Activated CD4-positive, alpha-beta T cell treated with anti-CD3 and anti-CD28 coated beads for 4 hours (primary cell): ENCODE measurements at places on chromosomes 12 and 14.

- DNase-seq = no peak
These were observed 88.6 kb downstream of the EPS8 start for GRCh38 chr12:15700595-15700994.

DNA sequence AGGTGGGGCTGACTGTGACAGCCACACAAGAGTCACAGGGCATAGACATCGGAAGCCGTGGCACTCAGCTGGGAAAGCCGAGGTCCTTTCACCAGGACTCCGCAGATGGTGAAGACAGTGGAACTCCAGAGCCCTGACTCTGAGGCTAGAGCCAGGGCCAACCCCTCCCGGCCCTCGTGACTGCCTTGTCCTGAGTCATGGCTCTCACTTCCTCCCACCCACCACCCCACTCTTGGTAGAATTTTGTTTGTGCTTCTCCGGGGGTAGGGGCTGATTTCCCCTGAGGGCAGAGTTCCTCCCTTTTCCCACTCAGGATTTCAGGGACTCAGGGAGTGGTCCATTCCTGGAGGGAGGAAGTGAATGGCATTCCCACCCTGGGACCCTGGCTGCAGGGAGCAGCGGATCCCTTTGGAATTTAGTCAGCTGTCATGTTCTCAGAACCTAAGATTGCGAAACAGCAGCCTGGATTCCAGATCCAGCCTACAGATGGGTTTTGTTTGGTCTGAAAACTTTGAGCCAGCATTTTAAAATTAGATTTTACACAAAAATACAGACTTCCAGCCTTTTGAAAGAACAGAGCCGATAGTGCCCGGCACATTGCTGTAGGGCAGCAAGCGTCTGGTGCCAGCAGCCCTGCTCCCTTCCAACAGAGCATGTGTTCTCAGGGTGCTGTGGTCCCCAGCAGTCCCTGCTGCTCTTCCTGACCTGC lies 50.7 kb downstream of the TPCN1 start:
- DNase-seq = no peak

DNA sequence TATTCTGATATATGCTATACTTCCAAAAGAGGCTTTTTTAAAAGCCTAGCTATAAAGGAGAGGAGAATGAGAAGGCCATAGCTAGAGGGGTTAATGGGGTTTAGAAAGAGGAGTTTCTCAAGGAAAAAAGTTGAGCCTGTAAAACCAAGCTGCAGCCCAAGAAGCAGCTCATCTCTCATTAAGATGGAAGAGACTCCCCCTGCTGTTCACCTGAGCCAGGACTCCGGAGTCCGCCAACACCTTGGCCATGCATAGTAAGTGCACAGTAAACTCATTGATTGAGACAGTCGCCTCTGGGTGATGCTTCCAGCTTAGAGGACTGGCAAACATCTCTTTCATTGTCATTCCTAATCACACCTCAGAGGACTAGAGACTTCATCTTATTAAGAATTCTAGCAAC lies 46.2 kb downstream of the ANO2 start:
- no peak for DNase-seq

- DNase-seq = no peak
These were observed 119.4 kb downstream of the SAMD4A start for GRCh38 chr14:54686219-54686870.

DNA sequence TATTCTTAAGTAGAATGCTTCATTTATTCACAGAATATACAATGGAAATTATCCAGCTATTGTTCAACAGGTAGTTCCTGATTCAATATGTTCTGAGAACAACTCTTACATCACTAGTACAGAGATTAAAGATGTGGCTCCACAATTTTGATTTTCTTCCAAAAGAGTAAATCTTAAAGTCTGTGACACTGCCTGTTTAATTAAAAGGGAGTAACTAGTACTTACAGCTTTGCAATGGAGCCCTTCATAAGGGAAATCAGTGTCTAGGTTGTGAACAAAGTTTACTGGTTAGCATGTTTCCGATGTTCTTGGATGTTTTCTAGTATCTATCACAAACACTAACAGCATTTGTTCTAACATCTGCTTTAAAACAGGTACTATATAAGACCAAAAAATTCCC lies 30.8 kb downstream of the MIA2 start:
- no peak for DNase-seq

DNA sequence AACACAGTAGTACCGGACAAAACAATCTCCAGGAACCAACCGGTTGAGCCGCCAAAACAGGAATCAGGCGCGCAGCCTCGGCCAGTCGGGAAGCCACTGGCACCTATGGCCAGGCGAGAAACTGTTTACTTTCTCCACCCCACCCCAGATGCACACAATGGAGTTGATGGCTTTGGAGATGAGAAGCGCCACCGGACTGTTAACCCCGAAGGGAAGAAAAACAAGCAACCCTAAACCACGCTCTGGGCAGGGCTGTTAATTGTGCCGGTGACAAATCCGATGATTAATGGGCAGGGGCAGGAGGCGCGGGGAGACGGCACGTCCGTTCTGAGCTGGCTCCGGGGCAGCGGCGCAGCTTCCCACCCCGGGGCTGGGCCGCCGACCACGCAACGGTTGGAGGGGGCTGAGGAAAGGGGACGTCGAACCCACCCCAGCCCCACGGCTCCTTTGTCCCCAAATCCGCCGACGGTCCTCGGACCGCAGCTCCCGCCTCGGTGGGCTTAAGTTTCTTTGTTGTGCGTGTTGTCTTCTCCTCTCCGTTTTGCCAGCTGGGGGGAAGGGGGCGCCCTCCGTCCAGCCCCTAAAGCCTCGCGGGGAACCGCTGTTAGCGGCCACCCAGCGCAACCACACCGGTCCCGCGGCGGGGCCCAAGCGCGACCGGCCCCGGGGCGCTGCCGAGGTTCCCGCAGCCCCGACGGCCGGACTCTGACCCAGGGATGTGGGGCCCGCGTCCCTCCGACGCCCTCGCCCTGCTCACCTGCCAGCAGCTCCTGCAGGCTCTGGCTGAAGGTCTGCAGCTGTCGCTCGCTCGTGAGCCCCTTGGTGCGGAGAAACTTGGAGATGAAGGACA lies 790 bp downstream of the BTG1 start:
- DNase-seq = peak; percentile 60

GRCh38 chr14:24058260-24058950 lies 6.6 kb downstream of the CARMIL3 start:
- DNase-seq = no peak

DNA sequence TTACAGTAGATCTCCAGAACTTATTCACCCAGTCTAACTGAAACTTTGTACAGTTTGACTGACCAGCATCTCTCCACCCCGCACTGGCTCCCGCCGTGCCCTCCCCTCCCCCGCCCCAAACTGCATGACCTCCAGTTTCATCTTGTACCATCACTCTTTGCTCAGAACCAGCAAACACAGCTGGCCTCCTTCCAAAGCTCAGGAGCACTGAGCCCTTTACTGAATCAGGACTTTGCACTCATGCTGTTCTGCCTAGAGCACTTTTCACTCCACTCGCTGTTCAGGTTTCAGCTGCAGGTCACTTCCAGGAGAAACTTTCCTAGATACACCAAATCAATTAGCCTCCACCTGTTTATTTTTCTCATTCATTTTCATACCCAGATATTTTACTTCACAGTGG lies 455.3 kb upstream of the PDE3A start:
- DNase-seq = no peak

DNA sequence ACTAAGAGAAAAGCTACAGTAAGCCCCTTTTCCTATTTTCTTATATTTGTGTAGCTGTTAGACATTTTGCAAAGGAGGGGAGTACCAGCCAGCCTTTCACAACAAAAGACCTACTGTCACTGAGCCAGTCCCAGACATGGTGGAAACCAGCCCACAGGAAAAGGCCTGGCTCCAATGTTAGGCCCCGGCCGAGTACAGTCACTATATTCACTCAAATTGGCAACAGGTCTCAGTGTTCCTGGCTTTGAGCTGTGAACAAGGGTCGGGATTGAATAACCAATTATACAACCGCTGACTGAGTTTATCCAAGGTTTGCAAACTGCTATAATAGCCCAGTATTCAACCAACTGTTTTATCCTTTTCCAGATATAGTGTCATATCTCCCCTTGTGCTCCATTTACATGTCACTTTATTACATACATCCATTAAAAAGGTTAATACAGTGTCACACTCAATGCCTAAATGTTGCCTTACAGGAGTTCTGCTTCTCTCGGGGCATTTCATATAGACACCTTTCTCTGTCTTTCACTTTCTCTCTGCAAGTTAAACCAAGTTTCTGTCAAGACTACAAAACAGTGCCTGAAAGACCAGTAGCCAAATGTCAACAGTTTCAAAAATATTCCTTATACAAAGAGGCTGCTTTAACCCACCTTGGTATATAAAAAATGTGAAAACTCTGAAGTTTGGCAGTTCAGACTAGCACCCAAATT lies 178.1 kb downstream of the SOX5 start:
- no peak for DNase-seq

- DNase-seq = no peak
These were observed 169.4 kb downstream of the KIF26A start for GRCh38 chr14:104307627-104308401.

DNA sequence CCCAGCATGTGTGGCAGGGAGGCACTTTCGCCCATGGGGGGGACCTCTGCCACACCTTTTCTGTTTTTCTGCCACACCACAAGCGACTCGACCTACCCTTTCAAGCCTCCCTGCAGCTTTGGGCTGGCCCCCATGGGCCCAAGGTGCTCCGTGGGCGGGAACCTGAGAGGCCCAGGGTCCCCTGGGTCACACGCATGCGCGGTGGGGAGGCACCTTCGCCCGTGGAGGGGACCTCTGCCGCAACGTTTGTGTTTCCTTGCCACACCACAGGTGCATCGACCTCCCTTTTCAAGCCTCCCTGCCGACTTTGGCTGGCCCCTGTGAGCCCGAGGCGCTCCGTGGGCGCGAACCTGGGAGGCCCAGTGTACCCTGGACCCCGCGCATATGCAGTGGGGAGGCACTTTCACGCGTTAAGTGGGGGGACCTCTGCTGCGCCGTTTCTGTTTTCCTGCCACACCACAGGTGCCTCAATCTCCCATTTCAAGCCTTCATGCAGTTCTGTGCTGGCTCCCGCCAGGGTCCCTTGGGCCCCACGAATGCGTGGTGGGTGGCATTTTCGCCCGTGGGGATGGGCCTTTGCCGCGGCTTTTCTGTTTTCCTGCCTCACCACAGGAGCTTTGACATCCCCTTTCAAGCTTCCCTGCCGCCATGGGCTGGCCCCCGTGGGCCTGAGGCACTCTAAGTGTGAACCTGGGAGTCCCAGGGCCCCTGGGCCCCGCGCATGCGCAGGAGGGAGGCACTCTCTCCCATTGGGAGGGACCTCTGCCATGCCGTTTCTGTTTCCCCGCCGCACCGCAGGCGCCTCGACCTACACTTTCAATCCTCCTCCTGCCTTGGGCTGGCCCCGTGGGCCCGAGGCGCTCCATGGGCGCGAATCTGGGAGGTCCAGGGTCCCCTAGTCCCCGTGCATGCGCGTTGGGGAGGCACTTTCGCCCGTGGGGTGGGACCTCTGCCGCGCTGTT lies 332.2 kb downstream of the ALG10 start:
- DNase-seq = no peak

DNA sequence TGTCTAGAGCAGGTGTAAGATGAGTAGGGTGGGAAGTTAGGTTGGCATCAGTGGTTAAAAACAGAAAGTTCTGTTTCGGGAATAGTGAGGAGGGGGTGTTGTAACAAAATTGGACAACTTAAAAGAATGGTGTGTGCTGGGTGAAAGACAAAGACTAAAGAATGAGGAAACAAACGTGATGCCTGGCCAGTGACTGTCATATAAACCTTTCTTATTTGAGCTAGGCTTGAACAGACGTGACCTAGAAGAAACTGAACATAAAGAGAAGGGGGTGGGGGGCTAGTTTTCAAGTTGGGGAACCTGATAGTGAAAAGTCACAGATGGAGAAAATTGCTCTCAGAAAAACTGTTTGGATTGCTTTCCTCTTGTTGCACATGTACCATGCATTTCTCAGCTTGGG lies 39.6 kb downstream of the RAD52 start:
- DNase-seq = no peak

- DNase-seq = no peak
These were observed 43.2 kb downstream of the GALNT4 start for GRCh38 chr12:89481213-89481914.

DNA sequence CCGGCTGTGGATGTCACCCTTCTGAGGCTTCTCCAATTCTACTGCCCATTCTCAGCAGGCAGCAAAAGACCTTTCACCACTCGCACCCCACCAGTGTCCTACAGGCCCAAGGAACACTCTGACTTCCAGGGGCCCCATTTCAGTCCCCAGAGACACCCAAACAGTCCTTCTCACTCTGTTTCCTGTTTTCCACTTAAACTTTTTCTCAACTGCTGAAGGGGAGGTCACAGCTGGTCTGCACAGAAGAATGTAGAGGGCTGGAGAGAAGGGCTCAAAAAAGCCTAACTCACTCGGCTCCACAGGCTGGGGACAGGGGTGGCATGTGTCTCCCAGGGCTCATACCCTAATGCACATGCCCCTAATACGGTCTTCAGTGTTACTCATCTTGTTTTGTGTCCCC lies 4.2 kb upstream of the DTX1 start:
- DNase-seq = no peak

DNA sequence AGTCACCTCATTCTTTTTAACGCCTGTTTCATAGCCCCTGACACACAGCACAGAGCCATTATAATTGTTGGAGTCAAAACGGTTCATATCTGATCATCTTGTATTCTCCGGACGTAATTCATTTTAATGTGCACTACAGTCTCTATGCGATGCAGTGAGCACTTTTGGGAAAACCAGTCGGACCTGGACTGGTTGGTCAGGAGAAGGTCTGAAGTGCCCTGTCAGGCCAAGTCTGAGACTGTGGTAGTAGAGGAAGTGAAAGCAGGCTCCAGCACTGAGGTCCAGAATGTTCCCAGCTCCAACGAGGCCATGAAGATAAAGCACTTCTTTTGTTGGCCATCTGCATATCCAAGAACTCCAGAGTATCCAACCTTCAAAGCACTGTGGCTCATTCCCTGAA lies 117.1 kb upstream of the NCOR2 start:
- DNase-seq = no peak

GRCh38 chr14:47509957-47510356 lies 165.4 kb downstream of the MDGA2 start:
- DNase-seq = no peak

- no peak for DNase-seq
These were observed 77.0 kb downstream of the KITLG start for GRCh38 chr12:88503281-88503703.

DNA sequence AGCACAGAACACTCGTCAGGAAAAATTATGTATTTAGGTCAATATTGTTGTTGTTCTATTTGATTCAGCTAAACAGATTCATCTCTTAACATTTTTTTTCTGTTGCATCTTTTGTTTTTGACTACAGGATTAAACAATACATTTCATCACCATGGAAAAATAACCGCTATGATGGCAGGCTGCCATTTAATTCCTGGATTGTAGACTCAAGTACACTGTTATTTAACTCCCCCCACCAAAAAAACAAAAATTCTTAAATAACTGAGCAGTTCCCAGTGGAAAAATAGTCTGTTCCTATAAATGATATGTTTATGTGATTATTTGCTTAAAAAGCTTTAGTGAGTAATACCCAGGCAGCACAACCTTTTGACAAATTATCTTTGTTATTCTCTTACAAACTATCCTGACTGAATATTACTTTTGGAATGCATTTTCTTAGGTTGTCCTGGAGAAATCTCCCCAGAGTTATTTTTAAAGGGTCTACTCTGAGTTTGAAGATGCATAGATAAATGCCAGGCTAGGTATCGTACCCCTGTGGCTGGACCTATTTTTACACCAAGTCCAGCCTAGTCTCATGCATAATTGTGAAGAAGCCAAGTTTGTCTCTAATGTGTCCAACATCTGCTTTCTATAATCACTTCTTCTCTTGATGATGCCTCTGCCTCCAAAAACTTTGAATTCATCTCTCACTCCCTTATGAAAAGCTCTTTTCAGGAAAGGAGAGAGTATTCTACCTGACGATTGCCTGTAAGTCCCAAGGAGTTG lies 3.7 kb downstream of the KERA start:
- no peak for DNase-seq
